Stromal cell of bone marrow (primary cell): ENCODE measurements at places on chromosomes 5 and 9.

DNA sequence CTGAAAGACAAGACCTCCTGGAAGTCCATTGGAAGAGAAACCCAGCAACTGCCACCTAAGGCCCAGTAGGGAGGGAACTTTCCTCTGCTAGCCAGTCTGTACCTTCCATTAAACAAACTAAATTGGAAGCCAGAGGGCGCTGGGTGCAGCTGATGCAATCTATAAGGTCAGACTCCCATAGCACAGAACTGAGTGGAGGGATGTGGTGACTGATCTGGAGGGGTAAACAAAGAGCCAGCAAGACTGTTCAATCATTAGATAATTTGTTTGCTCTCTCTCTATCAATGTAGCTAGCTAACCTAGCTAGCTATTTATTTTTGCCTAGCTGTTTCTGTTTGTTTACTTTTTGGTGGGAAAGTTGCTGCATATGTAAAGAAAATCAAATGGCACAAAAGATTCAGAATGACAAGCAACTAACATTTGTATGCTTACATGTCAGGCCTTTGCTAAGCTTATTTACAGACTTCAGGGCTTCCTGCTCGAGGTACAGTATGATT, 291.8 kb upstream of the DAB2 start:
- peak; percentile 36 for DNase-seq

GRCh38 chr9:135698767-135699166, 514 bp downstream of the SOHLH1 start:
- DNase-seq = no peak

- DNase-seq = no peak
Measured at GRCh38 chr9:92666236-92666635, 3.7 kb downstream of the IPPK start.

GRCh38 chr5:170070556-170071412, 34.9 kb upstream of the FOXI1 start:
- DNase-seq = peak; percentile 16

DNA sequence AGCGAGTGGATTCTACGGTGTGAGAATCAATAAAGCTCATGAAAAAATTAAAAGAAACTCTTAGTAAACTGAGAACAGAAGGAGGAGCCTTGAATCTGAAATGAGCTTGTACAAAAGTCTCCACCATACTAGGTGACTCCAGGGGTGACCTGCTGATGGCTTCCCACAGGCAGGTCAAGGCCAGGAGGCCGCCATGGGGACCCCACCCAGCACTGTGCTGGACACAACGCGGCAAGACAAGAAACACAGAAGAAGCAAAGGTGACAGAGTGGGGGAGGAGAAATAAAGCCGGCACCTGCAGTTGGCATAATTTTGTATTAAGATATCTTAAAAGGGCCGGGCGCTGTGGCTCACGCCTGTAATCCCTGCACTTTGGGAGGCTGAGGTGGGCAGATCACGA, 12.1 kb upstream of the SLC6A19 start:
- DNase-seq = no peak

DNA sequence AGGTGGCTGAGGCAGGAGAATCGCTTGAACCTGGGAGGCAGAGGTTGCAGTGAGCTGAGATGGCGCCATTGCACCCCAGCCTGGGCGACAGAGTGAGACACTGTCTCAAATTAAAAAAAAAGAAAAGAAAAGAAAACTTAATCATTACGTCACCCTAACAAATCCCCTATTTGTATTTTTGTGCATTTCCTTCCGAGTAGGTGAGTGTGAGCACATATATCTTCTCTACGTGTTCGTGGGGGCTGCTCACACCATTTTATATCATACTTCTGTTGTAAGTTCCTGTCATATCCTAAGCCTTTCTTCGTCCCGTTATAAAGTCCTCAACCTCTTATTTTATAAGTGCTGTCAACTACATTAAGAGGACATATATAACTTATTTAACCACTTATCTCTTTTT, 41.9 kb upstream of the GRHPR start:
- DNase-seq = no peak

GRCh38 chr9:16029046-16029615, 476.3 kb downstream of the CCDC171 start:
- DNase-seq = peak; percentile 44

GRCh38 chr9:132182314-132183091, 20.6 kb downstream of the NTNG2 start:
- DNase-seq = no peak

DNA sequence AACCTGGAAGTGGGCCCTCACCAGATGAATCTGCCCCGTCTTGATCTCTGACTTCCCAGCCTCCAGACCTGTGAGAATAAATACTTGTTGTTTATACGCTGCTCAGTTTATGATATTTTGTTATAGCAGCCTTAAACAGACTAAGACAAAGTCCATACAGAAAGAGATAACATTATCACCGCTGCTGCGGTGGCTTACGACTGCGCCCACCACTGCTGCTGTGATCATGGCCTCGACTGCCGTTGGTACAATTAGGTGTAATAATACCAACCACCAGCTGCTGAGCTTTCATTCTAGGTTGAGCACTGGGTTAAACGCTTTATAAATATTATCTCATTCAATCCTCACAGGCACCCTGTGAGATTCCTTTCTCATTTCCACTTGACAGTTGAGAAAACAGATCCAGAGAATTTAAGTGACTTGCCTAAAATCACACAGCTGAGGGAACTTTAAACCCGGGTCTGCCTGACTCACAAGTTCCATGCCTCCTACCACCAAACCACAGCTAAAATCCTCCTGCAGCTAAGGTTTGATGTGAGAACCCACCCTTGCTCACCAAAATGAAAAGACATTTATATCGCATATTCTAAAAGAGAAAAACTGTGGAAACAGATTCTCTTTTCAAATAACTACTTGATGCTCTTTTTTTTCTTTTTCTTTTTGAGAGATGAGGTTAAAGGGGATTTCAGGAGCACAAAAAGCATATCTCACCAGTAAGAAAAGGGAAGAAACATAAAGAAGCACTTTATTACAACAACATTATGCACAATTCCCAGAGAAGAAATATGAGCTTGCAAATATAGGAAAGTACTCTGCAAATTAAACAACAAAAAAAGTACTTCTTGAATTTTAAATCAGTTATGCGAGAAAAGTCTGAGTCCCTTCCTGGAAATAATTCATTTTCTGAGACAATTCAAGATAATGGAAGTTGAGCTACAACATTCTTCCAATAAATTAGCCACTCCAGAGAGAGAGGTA, 23.9 kb downstream of the GOLM1 start:
- DNase-seq = peak; percentile 58

DNA sequence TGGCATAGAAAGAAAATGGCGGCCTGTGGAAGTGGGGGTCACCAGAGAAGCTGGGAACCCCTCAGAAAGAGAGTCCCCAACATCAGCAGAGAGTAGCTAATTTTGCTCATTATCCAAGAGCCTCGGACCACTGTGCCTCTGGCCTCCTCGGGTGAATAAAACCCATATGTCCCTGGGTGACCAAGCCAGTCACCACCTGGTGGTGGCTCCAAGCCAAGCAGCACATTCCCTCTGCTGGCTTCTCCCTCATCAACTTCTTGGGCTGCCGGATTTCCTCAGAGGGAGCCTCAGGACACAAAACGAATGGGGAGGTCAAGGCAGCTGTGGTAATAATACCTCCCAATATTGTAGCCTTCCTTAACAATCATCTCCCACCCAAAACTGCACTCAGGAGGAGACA, 242.5 kb downstream of the NFIB start:
- DNase-seq = no peak

GRCh38 chr5:16844952-16845351, 91.1 kb downstream of the MYO10 start:
- no peak for DNase-seq

DNA sequence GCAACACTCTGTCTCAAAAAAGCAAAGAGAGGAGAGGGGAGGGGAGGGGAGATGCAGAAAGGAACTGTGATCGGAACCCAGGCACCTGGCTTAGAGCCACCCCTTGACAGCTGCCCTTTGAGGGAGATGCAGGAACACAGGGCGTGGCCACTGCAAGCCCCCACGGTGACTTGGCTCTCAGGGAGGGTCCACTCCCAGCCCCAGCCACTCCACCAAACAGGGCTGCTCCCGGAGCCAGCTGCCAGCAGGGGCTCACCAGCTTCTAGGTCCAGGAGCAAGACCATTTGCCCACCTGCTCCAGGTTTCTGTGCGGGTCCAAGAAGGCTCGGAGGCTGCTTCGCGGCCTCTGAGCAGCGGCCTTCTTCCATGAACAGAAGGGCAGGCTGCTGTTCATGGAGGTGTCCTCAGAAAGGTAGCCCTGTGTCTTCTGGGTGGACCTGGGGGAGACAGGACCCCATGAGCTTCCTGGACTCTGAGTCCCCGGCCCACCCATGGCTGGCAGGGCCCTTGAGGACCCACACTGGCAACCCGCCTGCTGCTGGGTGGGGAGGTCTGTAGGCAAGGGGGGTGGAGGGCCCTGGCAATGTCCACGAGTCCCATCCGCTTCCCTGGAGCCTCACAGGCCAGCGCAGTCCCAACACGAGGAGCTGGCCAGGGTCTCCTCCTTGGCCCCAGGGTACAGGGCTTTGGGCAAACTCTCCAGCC, 7.9 kb downstream of the C9orf50 start:
- no peak for DNase-seq

DNA sequence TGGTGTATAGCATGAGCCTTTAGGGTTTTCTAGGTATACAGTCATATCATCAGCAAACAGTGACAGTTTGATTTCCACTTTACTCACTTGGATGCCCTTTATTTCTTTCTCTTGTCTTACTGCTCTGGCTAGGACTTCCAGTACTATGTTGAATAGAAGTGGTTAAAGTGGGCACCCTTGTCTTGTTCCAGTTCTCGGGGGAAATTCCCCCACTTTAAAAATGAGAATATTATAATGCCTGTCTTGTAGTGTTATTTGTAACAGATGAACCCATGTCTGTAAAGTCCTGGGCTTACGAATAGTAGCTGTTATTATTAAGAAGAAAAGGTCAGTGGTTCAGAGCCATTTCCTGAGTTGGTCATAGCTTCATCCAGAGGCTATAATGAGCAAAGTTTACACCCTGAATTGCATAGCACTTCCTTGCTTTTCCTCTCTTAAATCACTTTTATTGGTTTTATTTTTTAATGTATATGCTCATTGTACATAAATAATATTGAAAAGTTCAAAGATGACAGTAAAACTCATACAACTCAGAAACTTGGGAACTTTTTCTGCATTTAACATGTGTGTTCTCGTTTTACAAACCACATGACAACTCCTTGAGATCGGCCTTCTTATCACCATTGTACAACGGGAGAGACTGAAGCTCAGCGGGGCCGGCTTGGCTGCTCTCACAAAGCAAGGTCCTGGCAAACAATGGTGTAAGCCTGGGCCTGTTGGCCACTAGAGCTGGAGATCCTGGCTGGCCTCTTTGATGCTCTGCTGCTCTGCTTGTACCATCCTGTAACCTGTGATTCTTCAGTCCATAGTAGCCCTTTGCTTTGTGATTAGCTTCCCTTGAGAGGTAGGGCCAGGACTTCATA, 85.2 kb downstream of the CYFIP2 start:
- DNase-seq = no peak

- DNase-seq = no peak
Measured at GRCh38 chr5:87551911-87552310, 139.2 kb upstream of the CCNH start.

DNA sequence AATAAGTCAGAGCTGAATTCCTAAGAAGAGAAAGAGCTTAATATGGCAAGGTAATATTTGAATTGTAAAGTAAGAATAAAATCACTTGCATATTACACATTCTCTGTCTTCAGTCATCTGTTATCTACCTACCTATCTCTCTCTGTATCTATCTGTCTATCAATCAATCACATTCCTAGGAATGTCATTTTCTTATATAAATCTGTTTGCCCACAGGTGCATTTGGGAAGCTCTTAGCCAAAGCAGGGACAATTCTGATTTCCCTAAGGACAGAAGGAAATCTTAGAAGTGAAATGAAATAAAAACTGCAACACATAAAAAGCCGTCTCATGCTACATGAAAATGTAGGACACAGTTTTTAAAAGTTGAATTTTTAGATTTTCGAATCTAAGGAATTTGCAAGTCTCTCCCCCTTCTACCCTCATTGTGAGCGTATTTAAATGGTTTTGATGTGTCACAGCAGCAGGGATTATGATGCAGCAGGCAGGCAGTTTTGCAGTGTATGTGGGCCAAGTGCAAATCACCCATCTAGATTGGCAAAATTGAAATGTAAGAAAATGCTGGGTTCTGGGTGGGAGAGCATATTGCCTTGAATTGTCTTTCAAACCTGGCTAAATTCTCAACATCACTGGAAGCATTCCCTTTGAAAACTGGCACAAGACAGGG, 155.7 kb downstream of the ACER2 start:
- DNase-seq = no peak

DNA sequence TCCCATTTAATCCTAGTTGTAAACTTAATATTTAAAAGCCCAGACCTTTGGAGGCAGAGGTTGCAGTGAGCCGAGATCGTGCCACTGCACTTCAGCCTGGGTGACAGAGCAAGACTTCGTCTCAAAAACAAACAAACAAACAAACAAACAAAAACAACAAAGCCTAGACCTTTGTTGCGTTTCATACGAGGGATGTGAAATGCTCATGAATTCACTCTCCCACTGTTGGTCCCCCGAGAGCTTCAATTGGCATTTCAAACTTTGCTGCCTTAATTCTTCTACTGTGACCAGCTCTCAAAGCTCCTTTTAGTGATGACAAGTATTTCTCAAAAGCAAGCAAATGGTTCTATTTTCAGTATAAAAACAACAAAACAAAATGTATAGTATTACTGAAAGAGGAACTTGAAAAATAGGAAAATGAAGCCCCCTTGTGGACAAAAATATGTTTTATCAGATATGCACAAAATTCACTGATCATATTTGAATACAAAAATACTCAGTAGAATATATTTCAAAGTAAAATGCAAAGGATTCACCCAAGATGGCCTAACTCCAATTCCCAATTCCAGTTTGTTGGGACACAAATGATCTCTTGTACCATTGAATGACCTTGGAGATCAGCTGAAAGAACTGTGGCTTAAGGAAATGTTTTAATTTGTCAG, 140.4 kb downstream of the ESM1 start:
- DNase-seq = peak; percentile 50

GRCh38 chr9:136881691-136882108, 4.6 kb upstream of the TRAF2 start:
- DNase-seq = no peak

DNA sequence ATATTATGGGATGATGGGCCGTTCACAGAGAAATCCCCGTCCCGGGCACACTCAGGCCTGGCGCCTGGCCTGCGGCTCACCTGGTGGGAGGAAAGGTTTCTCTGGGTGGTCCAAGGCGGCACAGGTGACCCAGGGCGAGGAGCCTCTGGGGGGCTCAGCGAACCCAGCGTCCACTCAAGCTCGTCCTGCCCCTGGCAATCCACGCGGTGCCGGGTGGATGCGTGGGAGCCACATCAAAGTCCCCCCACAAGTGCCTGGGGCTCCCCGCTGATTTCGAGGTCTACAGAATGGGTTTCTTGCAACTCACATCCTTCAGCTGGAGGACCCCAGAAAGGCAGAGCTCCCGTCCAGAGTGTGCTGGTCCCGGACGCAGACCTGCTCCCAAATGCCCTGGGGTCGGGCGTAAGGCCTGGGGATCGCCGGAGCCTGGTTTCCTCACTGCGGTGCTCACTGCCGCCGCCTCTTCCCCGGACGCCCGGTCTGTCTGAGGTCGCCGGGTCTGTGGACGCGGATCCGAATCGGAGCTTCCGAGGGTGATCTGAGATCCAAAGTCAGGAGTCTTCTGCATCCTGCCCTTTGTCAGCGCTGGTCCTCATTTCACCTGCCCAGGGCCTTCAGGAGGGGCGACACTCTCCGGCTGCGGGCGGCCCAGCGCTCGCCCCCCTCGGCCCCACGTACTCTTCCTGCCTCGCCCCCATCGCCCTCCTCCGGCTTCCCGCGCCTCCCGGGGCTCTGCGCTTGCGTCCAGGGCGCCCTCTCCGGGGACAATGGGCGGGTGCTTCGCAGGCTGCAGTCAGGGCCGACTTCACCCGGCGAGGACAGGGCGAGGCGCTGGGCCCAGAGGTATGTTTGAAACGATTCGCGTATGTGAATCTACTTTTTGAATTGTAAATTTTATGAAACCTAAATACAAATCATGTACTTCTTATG, 20.0 kb upstream of the RUFY1 start:
- no peak for DNase-seq
